ENCODE measurements at places on chromosomes 7 and 10.

- no peak for DNase-seq
These were observed 42.5 kb downstream of the ACBD5 start for GRCh38 chr10:27197980-27198620.

DNA sequence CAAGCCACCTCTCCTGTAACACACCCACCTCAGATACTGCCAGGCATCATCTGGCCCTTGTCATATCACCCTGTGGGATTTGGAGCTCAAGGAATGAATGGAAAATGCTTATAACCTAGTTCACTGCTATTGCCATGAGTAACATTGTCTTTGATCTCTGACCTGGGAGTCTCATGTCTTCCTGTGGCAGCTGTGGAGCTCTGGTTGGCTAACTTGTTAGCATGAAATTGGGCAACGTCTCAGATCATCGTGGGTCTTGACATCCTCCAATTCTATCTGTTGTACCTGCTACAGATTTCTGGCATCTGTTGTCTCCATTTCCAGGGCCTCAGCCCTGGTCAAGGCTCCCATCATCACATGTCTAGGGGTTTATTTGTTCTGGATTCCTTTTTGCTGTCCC lies 2.2 kb upstream of the TMEM270 start:
- DNase-seq: no peak

GRCh38 chr10:93995598-93996271 lies 2.0 kb downstream of the PLCE1 start:
- DNase-seq: no peak

GRCh38 chr10:110312206-110312605 lies 7.5 kb upstream of the SMNDC1 start:
- no peak for DNase-seq

- no peak for DNase-seq
These were observed 162.3 kb downstream of the SEM1 start for GRCh38 chr7:96547371-96547811.

GRCh38 chr7:1842321-1843221 lies 172.5 kb downstream of the ELFN1 start:
- DNase-seq: no peak

GRCh38 chr10:5447611-5448071 lies 35.3 kb downstream of the NET1 start:
- DNase-seq: no peak

Data from fibroblast of the conjunctiva (primary cell).